ENCODE measurements at places on chromosomes 1 and 21.

GRCh38 chr1:231020139-231020601, 19.9 kb downstream of the FAM89A start:
- DNase-seq, result no peak
- no peaks in the 10 kb centered on the region for H3K27me3 ChIP-seq
- no peaks in the 10 kb centered on the region for H3K4me1 ChIP-seq
- no peak overlapping the region for H3K27ac ChIP-seq

DNA sequence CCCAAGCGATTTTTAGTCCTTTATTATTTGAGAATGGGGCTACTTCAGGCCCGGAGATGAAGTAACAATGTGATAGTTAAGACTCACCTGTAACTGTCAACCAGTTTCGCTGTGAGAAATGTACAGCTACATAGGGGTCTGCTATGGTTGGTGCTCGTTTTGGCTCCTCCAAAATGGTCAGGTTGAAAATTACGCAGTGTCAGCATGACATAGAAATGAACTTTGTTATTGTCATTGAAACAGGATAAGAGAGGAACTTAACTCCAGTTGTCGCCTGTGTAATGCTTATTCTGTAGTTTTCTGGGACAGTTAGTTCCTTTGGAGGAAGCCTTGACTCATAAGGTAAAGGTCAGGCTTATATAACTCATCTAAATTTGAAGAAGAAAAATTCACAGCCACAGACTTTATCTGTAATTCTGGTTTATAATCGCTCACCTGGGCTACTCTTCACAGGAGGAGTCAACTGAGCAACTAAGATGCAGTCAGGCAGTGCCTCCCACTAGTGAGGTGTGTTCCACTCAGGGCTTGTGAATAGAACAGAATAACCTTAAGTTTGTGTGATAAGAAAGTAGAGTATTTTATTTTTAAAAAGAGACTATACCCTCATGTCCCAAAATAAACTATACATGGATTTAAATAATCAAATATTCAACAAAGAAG, 130.9 kb downstream of the CD247 start:
- no peak overlapping the region for H3K4me3 ChIP-seq
- H3K27ac ChIP-seq, result no peak overlapping the region
- no peaks in the 10 kb centered on the region for H3K27me3 ChIP-seq
- peaks cover 23% of the 10 kb centered on the region for H3K36me3 ChIP-seq

- no peak for DNase-seq
- no peak overlapping the region for H3K4me3 ChIP-seq
- no peak overlapping the region for H3K27ac ChIP-seq
- H3K27me3 ChIP-seq, result no peaks in the 10 kb centered on the region
- H3K4me1 ChIP-seq, result no peaks in the 10 kb centered on the region
Observed at GRCh38 chr1:64251971-64252370, 48.5 kb downstream of the UBE2U start.

- peaks cover 12% of the 10 kb centered on the region for H3K4me1 ChIP-seq
- H3K36me3 ChIP-seq, result no peaks in the 10 kb centered on the region
- DNase-seq, result no peak
- H3K4me3 ChIP-seq, result no peak overlapping the region
Observed at GRCh38 chr1:29234471-29234870, 1.9 kb upstream of the PTPRU start.

- DNase-seq, result no peak
- no peaks in the 10 kb centered on the region for H3K4me1 ChIP-seq
- no peaks in the 10 kb centered on the region for H3K27me3 ChIP-seq
- no peaks in the 10 kb centered on the region for H3K36me3 ChIP-seq
Observed at GRCh38 chr1:190663962-190664361, 186.3 kb upstream of the BRINP3 start.

DNA sequence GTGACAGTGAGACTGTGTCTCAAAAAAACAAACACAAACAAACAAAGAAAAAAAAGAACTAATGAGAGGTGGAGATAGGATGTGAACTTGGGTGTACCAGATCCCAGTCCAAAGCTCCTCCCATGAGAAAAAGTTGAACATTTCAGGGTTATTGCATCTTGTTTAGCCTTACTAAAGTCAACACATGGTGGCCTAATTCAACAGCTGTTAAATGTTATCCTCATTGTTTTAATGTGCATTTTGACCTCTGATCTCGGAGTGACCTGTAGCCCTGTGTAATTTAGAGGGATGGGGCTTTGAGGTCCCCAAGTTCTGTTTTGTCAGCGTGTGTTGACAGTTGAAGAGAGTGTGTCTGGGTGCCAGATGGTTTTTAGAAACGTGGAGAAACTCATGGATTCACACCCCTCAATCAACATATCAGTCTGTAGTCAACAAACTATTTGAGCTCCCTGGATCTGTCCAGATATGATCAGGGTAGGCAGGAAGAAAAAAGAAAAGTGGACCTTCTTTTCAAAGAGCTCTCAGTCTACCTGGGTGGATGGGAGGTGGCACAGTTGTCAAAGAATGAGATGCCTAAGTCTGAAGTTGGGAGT, 34.7 kb downstream of the PTPRU start:
- DNase-seq, result no peak
- no peaks in the 10 kb centered on the region for H3K4me1 ChIP-seq
- no peaks in the 10 kb centered on the region for H3K27me3 ChIP-seq
- H3K27ac ChIP-seq, result no peak overlapping the region
- H3K36me3 ChIP-seq, result no peaks in the 10 kb centered on the region

- no peaks in the 10 kb centered on the region for H3K36me3 ChIP-seq
- no peak overlapping the region for H3K4me3 ChIP-seq
- no peak for DNase-seq
- H3K4me1 ChIP-seq, result no peaks in the 10 kb centered on the region
- no peaks in the 10 kb centered on the region for H3K27me3 ChIP-seq
Observed at GRCh38 chr1:22738522-22738921, 27.9 kb downstream of the EPHB2 start.

DNA sequence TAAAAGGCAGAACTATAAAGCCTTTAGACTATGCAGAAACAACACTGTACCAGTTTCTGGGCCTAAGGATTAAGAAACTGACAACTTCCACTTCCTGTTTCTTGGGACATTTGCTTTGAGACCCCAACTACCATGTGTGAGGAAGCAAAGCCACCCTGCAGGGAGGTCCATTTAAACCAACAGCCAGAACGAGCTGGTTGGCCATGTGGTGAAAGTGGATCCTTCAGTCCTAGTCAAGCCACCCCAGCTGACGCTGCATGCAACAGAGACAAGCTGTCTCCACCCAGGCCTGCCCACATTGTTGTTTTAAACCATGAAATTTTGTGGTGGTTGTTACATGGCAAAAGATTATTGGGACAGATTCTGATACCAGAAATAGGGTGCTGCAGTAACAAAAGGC, 31.8 kb upstream of the SLFNL1 start:
- H3K27me3 ChIP-seq, result no peaks in the 10 kb centered on the region
- DNase-seq, result no peak
- no peak overlapping the region for H3K27ac ChIP-seq
- peaks cover 4% of the 10 kb centered on the region for H3K4me1 ChIP-seq
- peaks cover 9% of the 10 kb centered on the region for H3K36me3 ChIP-seq
- H3K4me3 ChIP-seq, result no peak overlapping the region

GRCh38 chr1:77164434-77164944, 54.7 kb downstream of the PIGK start:
- H3K4me3 ChIP-seq, result no peak overlapping the region
- H3K27ac ChIP-seq, result no peak overlapping the region
- DNase-seq, result no peak
- H3K27me3 ChIP-seq, result no peaks in the 10 kb centered on the region

DNA sequence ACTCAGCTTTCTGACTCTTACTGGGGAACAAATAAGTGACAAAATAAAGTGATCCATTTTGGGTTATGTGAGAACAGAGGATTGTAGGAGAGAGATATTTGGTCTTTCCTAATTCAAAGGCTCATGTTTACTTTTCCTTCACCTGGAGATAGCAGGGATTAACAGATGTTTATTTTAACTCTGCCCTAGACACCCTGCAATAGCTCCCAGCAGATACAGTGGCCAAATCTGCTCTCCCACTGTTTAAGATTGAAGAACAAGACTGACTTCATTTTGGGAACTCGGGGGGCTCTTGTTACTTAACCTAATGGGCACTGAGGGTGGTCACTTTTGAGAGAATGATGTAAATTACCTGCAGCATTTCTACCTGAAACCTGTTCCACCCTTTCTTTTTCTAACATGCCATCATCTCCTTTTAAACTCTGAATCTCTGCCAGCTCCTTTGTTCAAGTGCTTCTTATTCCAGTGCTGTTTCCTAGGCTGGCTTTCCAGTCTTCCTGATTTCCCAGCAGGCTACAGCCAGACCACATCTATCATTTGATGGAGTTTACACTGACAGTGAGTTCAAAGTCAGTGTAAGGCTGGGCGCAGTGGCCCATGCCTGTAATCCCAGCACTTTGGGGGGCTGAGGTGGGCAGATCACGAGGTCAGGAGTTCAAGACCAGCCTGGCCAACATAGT, 90.0 kb downstream of the SELENOF start:
- DNase-seq, result no peak
- no peaks in the 10 kb centered on the region for H3K27me3 ChIP-seq
- no peaks in the 10 kb centered on the region for H3K4me1 ChIP-seq
- no peak overlapping the region for H3K4me3 ChIP-seq
- no peaks in the 10 kb centered on the region for H3K36me3 ChIP-seq

DNA sequence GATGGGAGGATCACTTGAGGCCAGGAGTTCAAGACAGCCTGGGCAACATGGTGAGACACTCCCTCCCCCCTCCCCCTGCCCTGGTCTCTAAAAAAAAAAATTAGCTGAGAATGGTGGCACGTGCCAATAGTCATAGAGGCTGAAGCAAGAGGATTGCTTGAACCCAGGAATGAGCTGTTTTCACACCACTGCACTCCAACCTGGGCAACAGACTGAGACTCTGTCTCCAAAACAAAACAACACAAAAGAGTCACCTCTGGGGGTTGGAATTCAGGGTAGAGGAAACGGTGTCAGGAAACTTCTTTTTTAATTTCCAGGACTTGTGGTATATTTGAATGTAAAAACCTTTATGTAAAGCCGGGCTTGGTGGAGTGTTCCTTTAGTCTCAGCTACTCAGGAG, 43.2 kb downstream of the RHOU start:
- H3K27me3 ChIP-seq, result no peaks in the 10 kb centered on the region
- H3K36me3 ChIP-seq, result no peaks in the 10 kb centered on the region

DNA sequence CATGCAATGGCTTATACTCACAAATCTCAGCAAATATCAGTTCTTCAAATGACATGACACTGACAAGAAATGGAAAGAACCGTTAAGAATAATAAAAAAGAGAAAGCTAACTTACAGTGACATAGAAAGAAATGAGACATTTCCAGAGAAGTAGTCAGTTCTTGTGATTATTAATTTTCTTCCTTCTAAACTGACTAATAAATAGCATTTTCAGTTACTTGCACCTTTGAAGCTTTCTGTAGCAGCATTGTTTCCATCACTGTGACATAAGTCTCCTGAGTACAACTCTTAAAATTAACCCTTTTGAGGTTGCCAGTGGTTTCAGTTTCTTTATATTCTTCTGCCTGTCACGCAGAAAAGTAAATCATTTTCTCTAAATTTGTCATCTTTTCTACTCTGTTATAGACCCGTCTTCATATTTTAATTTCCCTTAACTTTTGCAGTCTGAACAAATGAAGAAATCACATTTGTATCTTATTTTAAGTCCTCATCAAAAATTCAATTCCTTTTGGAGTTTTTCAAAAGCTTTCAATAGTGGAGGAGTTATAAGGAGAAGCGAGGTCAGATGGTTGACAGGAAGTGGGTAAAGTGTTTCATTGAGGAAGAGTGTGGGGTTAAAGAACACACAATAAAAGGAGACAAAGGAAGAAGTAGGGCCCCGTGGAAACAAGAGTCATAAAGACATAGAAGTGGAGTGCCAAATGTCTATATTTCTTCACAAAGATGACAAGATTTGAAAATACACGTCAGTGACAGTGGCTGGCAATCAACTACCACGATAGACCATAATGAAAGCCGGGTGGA, 57.9 kb upstream of the S1PR1 start:
- H3K27me3 ChIP-seq, result no peaks in the 10 kb centered on the region
- peak overlapping the region; percentile 94 for H3K27ac ChIP-seq

DNA sequence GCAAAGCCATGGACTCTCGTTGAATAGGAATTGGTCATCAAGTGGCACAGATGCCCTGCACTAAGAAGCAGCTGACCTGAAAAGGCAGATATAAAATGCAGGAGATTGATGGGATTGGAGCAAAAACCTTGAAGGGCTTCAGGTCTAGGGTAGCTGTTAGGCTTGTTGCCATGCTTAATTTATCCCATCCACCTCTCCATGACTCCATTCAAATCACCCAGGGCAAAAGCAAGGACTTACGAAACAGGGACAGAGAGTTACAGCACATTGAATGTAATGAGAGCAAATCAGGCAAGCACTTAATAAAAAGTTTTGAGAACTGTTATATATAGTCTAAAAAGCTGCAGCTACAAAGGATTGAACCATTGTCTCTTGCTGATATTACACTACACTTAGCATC, 298.2 kb upstream of the ESRRG start:
- no peak overlapping the region for H3K27ac ChIP-seq
- DNase-seq, result no peak
- no peaks in the 10 kb centered on the region for H3K4me1 ChIP-seq
- H3K27me3 ChIP-seq, result no peaks in the 10 kb centered on the region

GRCh38 chr1:26582053-26582835, 52.7 kb downstream of the RPS6KA1 start:
- no peaks in the 10 kb centered on the region for H3K27me3 ChIP-seq
- H3K36me3 ChIP-seq, result no peaks in the 10 kb centered on the region
- H3K27ac ChIP-seq, result peak overlapping the region; percentile 87
- H3K4me1 ChIP-seq, result peaks cover 63% of the 10 kb centered on the region
- H3K4me3 ChIP-seq, result no peak overlapping the region

- no peak overlapping the region for H3K27ac ChIP-seq
- no peaks in the 10 kb centered on the region for H3K27me3 ChIP-seq
- H3K4me1 ChIP-seq, result no peaks in the 10 kb centered on the region
- no peaks in the 10 kb centered on the region for H3K36me3 ChIP-seq
- H3K4me3 ChIP-seq, result no peak overlapping the region
Observed at GRCh38 chr21:45865106-45865835, 116.3 kb upstream of the COL6A1 start.

- H3K4me3 ChIP-seq, result no peak overlapping the region
- no peaks in the 10 kb centered on the region for H3K27me3 ChIP-seq
- H3K27ac ChIP-seq, result no peak overlapping the region
- no peak for DNase-seq
- H3K4me1 ChIP-seq, result no peaks in the 10 kb centered on the region
Observed at GRCh38 chr1:202367271-202367670, 18.8 kb downstream of the PPP1R12B start.

DNA sequence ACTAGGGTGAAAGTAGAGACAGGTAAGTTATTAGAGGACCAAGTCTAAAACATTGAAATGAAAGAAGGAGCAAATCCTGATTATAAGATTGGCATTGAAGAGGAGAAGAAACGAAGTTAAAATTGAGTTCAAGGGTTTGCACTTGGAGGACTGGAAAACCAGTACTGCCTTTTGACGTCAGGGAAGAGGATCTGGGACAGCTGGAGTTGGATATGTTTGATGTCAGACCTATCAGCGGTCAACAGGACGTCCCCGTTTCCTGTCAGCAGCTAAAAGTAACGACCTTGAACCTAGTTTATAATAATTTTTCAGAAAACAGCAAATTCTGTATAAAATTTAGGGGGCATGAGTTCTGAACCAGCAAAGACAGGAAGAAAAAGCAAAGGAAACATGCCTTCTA, 1.2 kb upstream of the NID1 start:
- H3K4me1 ChIP-seq, result peaks cover 12% of the 10 kb centered on the region
- H3K27me3 ChIP-seq, result no peaks in the 10 kb centered on the region
- no peaks in the 10 kb centered on the region for H3K36me3 ChIP-seq
- peak overlapping the region; percentile 41 for H3K27ac ChIP-seq
- peak overlapping the region; percentile 70 for H3K4me3 ChIP-seq
